IMR-90 (cell line): ENCODE measurements at places on chromosomes 7 and 10.

GRCh38 chr10:50469778-50470193, 154.0 kb downstream of the SGMS1 start:
- no peak for DNase-seq

DNA sequence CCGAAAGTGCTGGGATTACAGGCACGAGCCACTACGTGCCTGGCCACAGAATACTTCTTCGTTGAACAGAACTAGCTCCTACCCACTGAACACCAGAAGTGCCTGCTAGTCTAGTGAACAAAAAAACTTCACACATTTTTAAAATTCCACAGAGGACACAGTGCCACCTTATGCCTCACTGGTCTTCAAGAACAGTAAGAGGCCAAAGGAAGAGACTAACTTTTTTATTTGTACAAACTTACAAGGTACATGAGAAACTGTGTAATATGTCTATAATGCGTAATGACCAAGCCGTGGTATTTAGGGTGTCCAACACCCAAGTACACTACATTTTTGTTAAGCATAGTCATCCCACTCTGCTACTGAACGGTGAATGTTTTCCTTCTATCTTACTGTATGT, 144.4 kb upstream of the PTER start:
- no peak for DNase-seq

GRCh38 chr7:71843676-71844075, 568.5 kb downstream of the CALN1 start:
- no peak for DNase-seq

DNA sequence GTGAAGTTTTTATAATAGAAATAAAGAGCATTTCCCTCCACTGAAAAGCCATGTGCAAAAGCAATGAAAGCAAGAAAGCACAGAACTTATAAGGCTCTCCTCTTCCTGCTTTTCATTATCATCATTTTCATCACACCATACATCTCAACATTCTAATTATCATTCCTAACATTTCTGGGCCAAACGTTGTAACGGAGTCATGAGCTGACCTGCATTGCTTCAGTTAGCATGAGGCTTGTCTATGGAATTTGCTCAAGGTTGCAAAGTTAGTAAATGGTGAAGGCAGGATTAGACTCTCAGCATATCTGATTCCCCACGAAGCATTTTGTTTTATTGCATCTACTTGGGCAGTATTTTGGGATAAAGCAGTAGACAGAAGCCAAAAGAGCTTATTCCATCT, 11.4 kb downstream of the SCIN start:
- DNase-seq: peak; percentile 13

DNA sequence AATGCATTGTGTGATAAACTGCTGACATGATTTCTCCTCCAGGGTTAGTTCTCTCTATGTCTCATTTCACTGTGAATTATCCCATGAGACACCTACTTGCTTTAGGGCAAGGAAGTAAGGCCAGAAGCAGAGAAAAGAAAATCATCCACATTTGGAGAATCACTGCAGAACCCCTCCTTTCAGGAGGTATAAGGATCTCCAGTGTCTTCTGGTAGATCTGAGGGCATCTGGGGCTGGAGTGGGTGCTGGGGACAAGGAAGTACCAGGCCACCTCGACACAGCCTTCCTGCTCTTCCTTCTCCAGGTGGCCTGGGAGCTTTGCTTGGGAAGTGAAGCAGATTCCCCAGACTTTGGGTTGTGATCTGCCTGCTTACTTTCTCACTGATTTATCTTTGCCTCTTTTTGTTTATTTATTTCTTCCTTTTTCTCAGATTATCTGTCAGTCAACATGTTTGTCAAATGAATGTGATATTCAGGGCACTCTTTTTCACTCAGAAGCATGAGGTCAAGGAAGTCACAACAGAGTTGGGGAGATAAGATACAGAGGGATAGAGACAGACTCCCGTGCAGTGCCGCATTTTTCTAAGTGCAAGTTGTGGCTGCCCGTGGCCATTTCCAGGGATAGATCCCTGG, 12.4 kb upstream of the CAMK2G start:
- no peak for DNase-seq

DNA sequence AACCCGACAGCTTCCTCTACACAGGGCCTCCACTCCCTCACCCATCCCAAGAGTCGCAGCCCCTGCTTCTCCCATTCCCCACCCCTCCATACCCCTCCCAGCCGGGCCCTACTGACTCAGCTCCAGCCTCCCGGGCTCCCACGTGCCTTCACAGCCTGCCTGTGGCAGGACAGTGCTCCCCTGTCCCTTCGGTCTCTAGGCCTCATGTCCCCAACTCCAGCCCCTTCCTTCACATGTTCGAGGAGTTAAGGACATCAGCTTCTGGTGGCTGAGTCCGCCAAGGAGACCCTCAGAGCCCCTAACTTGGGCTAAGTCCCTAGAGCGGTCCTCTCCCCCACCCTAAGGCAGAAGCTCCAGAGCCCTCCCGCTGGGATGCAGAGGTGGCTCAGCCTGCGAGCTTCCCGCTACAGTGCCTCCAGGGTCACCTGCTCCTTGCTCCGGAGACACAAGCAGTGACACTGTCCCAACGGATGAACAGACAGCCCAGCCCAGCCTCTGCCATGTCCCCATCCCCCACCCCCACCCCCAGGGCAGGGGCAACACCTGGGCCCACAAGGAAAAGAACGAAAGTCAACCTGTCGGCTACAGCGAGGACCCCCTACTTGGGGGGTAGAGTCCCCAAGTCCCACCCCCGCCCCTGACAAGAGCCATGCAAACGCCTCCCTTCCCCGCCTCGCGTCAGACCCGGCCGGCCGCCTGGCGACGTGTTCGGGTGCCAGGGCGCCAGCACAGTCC, 716 bp downstream of the SMARCD3 start:
- no peak for DNase-seq

DNA sequence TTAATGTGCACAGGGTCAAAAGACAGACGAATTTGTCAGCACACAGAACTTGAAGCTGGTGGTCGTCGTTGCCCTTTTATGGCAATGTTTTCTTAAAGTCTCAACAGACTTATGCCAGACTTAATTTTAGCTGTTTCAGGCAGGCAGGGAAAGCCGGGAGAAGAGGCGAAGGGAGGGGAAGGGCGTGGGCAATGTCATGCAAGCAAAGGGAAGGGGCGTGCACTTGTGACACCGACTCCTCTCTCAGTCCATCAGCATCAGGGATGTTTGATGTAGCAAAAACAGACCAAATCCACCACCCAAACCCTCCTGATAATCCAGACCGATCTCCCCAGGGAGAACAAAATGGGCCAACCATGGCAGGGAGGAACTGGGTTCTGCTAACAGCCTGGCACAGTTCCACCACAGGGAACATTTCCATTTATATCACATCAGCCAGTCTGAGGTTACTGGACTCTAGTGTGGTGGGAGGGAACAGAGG, 118.1 kb upstream of the RHEB start:
- DNase-seq: peak; percentile 52

DNA sequence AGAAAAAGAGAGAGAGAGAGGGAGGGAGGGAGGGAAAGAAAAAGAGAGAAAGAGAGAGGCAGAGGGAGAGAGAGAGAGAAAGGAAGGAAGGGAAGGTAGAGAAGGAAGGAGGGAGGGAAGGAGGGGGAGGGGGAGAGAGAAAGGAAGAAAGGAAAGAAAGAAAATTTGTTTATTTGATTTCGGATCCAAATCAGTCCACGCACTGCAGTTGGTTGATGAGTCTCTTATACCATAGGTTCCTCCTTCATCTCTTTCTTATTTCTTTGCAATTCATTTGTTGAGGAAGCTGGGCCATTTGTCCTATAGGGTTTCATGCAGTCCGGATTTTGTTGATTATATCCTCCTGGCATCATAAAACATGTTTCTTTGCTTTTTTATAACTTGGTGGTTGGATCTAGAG, 34.4 kb downstream of the AIFM2 start:
- DNase-seq: no peak

GRCh38 chr7:148481971-148482626, 108.5 kb upstream of the C7orf33 start:
- no peak for DNase-seq

DNA sequence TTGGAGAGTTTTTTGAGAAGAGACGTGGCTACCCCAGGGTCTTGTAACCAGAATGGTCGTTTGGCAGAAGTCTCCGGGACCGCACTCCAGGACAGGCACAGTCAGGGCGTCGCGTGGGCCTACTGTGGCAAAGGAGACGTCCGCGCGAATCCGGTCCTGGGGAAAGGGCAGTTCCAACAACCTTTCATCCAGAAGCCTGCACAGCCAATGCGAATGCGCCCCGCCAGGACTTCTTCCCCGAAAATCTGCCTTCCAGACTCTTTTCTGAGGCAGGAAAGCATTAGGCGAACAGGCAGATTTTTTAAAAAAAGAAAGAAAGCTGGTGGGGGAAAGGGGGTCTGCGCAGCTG, 2.0 kb downstream of the HPSE2 start:
- no peak for DNase-seq

GRCh38 chr10:50990568-50991455, 83.5 kb upstream of the PRKG1 start:
- peak; percentile 95 for DNase-seq

GRCh38 chr7:93392984-93393383, 160.8 kb downstream of the VPS50 start:
- DNase-seq: no peak

GRCh38 chr7:139914306-139915267, 85.5 kb downstream of the TBXAS1 start:
- peak; percentile 84 for DNase-seq

- DNase-seq: no peak
Measured at GRCh38 chr7:131011432-131011742, 277.4 kb upstream of the KLF14 start.

GRCh38 chr7:112104120-112104519, 102.1 kb downstream of the DOCK4 start:
- DNase-seq: no peak

DNA sequence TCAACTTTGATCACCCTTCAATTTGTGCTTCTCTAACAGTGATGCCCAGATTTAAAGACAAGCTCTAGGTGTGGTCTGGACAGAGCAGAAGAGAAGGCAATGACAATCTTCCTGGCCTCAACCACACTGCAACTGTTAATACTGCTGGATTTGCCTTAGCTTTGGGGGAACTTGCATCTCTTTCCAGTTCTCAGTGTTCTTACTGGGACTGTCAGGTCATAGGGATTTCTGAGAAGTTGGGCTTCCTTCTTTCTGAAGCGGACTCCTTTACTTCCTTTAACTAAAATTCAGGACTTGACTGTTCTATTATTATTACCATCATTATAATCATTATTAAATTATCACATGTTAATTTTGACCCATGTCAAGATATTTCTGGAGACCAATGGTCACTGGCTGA, 80.8 kb downstream of the OSBPL3 start:
- no peak for DNase-seq

- DNase-seq: no peak
Measured at GRCh38 chr7:30185496-30185895, 50.7 kb downstream of the MTURN start.

DNA sequence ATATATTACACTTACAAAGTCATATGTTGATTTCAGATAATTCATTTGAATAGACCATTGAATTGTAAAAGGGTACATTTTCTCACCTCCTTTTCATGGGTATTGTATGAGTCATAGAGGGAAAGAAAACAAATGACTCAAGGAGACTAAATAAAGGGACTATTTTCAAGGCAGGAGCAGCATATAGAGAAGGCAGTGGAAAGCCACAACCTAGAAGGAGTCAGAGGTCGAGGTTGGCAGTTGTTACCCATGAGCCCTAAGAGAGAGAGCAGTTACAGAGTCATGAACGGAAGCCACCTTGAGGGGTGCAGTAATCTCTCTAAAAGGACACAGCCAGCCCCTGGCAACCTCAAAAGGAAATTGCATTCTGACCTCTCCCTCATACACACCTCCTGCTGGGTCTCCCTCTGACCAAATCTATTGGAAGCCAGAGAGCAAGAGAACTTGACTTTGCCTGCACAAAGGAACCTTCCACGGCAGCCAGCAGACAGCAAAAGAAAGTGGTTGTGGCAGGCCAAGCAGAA, 137.9 kb downstream of the GRM8 start:
- DNase-seq: no peak

DNA sequence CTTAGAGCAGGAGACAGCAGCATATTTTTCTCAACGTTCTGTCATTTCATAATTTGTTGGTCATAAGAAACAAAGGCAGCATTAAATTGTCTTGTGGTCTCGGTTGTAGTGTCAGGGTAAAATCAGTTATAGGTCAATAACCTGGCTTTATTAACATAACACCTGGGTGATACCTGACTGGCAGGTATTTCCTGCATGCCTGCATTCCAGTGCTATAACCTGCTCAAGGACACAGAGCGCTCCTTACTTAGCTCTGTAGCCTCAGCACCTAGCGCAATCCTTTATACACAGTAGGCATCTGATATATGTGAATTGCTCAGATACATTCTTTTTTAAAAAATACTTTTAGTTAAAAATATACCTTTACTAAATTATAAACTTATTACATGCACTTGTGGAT, 38.9 kb upstream of the PRKG1 start:
- no peak for DNase-seq

DNA sequence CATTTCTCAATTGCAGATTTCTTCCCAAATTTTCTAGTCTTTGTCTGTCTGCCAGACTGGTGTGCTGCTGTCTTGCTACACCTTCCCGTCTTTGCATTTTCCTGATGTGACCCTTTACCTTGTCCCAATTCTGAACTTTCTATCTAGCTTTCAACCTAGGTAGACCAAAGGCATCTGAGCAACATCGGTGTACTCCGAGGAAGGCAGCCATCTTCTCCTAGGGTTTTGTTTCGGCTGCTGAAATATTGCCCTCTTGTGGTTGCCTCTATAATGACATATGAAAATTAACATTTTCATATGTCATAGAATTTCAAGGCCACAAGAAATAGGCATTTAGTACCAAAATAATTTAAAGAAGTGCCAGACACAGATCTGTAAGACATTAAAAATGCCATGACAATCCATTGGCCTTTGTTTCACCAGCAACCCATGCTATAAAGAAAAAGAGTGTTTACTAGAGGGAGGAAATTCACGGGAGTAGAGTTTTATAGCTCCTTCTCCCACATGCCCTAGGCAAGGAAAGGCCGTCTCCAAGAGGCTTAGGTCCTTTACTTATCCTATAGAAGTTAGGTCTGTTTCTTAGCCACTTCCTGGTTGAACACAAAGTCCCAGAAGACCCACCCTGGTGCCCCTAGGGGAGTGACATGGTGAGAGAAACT, 23.4 kb downstream of the OR9A2 start:
- DNase-seq: peak; percentile 44

GRCh38 chr10:125232841-125233240, 72.5 kb upstream of the CTBP2 start:
- peak; percentile 43 for DNase-seq

GRCh38 chr7:43764807-43765491, 6.5 kb downstream of the BLVRA start:
- peak; percentile 43 for DNase-seq

- peak; percentile 92 for DNase-seq
Measured at GRCh38 chr10:4470231-4470835, 355.7 kb upstream of the AKR1E2 start.

GRCh38 chr10:8174762-8175161, 120.3 kb downstream of the GATA3 start:
- DNase-seq: no peak

- no peak for DNase-seq
Measured at GRCh38 chr7:46679671-46680070, 758.6 kb upstream of the IGFBP3 start.

GRCh38 chr10:49598986-49599385, 11.1 kb upstream of the SLC18A3 start:
- DNase-seq: peak; percentile 4

- no peak for DNase-seq
Measured at GRCh38 chr7:82263920-82264782, 179.4 kb downstream of the CACNA2D1 start.
